Vagina (tissue), 2 donors: ENCODE measurements at places on chromosomes 3 and 15.
A peak's percentile ranks its signal among the peaks of the same experiment; 100 is the strongest.

DNA sequence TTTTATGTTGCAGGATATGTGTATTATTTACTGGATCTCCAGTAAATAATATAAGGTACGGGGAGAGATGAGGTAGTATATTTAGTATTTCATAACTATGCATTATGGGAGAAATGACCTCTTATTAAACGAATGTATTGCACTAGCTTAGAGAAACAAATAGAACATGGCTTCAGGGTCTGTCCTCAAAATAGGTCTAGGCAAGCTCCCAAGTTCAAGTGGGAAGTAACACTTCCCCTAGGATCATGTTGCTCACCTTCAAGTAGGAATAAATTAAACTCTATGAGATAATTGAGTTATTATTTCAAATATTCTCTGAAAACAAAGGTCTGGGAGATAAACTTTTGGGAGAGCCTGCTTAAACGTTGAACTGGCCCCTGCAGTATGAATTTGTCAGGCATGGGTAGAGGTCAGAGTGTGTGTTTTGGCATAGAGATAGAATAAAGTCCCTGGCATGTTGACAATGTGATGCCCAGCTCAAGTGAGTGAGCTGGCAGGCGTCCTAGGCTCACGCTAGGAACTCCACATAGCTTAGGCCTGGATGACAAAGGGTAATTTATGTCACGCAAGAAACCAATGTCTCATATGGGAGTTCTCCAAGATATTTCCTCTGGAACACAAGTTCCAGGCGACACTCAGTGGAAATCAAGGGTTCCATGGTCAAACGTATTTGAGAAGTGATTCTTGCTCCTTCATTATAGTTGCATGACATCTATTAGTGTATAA lies 236.8 kb downstream of the CACNA2D3 start:
- DNase-seq = peak; percentile 34

GRCh38 chr15:43932907-43933306 lies 106.1 kb downstream of the WDR76 start:
- no peak for DNase-seq

DNA sequence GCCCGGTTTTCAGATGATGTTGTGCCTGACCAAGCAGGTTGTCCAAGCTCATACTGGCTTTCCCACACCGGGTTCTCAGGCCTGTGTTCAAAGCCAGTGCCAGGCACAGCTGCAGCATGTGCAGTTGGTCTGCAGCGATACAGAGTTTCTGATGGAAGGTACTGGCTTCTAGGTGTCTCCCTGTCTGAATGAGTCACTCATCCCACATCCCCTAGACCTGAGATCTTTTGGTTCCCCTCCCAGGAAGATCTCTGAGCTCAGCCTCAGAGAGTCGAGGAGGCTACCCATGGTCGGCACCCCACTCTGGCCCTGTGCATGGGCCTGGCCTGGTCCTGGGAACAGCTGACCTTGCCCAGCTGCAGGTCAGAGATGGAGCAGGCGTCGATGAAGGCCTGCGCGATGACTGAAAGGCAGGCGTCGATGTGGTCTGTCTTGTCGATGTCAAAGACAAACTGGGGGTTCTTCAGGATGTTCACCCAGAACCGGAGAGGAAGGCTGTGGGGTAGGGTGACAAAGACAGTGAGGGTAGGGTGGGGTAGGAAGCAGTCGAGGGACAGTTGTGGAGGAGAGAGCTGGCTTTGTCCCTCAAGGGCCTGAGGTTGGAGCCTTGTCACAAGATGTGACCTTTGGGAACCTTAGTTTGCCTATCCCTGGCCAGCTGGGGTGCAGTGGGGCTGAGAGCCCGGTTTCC lies 15.3 kb downstream of the H1-8 start:
- no peak for DNase-seq

- DNase-seq = no peak
Observed at GRCh38 chr15:75776065-75776423, 63.4 kb upstream of the CSPG4 start.

GRCh38 chr3:188472336-188472735 lies 318.4 kb downstream of the LPP start:
- no peak for DNase-seq
